Right hindlimb (tissue), 1 donor: ENCODE measurements at places on chromosomes 2 and 18.
A peak's percentile ranks its signal among the peaks of the same experiment; 100 is the strongest.

- DNase-seq = peak; percentile 82
These were observed 41.9 kb downstream of the TMEM247 start for GRCh38 chr2:46521215-46521683.

DNA sequence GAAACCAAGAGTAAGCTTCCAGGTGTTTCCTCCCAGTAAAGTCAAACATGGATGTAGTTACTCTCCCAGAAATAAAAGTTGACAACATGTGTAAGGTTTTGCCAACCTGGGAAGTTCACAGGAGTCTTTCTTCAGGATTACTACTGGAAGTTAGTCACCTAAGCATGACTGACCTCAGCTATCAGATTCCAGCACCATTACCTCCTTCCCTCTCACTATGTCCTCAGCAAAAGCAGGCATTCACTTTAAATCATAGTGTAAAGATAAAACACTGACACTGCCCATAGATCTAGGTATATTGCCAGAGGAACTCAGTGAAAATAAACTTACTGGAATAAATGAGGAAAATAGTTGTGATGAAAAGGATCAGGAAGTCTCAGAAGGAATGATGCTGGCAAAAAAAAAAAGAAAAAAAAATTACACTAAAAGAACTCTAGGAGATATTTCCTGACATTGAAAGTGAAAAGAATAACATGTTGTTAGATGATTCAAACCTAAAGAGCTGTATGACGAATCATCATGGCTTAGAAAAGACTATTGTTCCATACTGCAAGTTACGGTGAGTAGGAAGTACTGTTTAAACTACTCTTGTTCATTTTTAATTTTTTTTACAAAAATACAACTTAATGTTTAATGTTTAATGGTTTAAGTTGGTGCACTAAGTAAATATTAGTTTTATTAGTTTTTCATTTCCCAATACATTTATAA is 484.5 kb upstream of the ZNF804A start:
- DNase-seq = no peak

- DNase-seq = no peak
These were observed 68.4 kb downstream of the ACOXL start for GRCh38 chr2:110800611-110801402.

DNA sequence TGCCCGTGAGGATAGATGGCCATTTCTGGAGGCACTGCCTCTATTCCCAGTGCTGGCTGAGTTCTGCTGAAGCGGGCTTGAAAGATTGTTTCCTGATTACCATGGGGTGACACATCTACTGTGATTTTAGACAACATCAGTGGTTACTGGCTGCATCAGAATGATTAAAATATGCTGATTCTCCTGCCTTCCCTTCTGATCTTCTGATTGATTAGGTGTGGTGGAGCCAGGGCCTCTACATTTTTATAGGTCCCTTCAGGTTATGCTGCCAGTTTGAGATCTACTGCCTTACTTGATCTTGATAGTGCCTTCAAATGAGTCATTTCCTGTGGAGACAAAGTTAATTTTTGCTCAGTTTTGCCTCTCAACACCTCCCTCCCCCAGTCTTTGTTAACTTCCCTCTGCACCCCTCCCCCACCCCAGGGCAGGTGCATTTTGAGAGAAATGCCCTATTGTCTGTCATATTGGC is 31.6 kb upstream of the SNORC start:
- no peak for DNase-seq

- DNase-seq = no peak
These were observed 73.7 kb downstream of the GREB1L start for GRCh38 chr18:21315741-21316197.

- DNase-seq = no peak
These were observed 48.3 kb downstream of the SLC66A2 start for GRCh38 chr18:79903071-79903635.

DNA sequence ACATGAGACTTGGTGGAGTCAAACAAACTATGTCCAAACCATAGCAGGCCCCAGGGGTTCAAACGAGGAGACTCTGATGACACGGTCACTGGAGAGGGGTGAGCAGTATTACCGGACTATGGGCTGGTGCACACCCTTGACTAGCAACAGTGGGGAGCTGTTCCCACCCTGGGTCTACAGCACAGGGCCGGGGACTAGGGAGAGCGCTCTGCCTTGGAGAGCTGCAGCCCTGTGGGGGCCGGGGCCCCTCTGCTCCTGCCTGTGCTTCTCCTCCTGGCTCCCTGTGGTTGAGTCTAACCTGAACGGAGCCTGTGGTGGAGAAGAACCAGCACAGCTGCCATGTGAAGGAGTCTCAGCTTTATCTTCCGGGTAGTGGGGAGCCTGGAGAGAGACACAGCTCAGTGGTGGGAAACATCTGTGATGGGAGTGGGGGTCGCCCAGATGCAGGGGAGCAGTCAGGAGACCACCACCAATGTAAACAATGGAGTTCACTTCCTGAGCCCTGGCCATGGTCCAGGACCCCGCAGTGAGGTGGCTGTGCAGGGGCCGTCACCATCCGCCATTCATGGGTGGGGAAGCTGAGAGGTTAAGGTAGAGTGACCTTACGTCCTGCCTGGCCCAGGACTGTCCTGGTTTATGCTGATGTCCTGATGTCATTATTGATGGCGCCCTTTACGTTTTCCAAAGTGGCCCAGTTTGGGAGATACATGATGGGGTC is 195.7 kb upstream of the TWIST2 start:
- no peak for DNase-seq

GRCh38 chr2:222964376-222965031 is 87.5 kb upstream of the KCNE4 start:
- DNase-seq = no peak

GRCh38 chr2:91442246-91442905 is 2750.9 kb downstream of the RPIA start:
- peak; percentile 20 for DNase-seq

GRCh38 chr2:102061286-102061699 is 69.5 kb downstream of the IL1R2 start:
- no peak for DNase-seq

DNA sequence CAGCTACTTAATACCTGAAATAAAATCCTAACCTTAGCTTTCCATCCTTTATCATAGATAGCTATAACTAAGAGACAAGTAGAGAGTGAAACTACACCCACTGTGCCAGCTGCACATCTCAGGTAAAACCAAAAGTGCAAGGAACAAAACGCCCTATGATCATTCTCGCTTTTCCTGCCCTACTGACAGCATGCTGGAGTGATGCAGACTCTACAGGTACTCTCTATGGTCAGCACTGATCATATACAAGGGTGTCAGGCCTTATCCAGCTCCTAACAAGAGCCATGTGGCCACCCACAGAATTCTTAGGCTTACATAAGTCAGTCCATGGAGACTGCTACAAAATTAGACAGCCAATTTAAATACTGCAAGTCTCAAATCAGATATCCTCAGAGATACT is 45.6 kb downstream of the REV1 start:
- no peak for DNase-seq

DNA sequence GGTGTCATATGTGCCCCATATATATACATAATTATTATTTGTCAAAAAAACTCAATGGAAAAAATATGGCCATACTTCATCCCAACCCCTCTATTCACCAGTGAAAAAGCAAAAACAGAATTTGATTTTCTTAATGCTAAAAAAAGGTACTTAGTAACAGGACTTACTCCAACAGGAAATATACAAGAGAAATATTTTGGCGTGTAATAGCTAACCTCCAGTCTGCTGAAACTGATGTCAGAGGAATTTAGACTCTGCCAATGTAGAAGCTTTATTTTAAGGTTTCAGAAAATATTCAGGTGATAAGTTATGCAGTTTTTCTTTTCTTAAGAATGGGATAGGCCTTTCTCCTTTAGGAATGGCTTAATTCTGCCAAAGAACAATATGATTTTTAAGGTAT is 72.6 kb downstream of the TMEFF2 start:
- DNase-seq = no peak

GRCh38 chr2:162006337-162006736 is 67.7 kb downstream of the DPP4 start:
- DNase-seq = no peak

DNA sequence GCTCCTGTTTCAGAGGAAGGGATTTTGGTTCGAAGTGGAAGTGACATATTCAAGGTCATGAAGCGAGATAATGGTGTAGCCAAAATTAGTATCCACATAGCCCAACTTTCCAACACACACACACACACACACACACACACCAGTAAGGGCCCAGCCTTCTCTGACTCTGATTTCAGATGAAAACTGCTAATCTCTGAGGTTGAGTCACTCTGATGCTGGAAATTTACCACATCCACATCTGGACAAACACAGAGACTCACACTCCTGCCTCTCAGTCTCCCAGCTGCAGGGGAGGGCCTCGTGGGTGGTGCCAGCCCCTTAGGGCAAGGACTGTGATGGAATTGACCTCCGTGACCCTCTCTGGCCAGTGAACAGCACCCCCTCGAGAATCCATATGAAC is 29.0 kb upstream of the SLC35F6 start:
- no peak for DNase-seq

DNA sequence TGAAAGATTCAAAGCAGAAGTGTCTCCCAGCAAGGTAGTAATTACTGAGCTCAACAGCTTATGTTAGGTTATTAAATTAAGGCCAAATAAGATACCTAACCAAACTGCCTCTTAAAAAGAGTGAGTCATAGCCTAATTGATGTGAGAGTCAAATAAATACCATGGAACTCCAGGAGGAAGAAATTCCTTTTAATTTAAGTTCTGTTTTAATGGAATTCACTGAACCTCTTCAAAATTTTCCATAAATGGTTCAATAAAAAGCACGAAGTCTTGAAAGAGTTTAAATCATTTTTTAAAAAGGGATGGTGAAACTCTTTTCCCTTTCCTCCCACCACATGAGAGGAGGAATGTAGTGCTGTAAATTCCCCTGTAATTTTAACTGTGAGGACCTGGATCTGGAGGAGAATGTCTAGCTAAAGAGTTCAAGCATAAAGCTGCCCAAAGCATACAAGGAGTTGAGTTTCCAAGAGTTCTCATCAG is 180.8 kb upstream of the MMADHC start:
- no peak for DNase-seq

DNA sequence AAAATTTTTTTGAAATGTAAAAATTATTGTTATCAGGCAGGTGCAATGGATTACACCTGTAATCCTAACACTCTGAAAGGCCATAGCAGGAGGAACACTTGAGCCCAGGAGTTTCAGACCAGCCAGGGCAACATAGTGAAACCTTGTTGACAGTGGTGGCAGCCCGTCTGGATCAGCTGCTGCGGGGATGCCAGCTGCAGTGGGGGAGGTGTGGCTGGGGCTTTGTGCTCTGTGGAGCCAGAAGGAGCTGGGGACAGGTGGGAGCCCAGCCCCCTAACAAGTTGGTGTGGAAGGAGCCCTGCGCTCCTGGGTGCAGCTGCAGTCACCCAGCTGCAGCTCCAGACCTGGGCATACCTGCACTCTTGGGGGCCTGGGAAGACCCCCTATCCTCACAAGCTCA is 182.4 kb upstream of the MC4R start:
- DNase-seq = peak; percentile 61

DNA sequence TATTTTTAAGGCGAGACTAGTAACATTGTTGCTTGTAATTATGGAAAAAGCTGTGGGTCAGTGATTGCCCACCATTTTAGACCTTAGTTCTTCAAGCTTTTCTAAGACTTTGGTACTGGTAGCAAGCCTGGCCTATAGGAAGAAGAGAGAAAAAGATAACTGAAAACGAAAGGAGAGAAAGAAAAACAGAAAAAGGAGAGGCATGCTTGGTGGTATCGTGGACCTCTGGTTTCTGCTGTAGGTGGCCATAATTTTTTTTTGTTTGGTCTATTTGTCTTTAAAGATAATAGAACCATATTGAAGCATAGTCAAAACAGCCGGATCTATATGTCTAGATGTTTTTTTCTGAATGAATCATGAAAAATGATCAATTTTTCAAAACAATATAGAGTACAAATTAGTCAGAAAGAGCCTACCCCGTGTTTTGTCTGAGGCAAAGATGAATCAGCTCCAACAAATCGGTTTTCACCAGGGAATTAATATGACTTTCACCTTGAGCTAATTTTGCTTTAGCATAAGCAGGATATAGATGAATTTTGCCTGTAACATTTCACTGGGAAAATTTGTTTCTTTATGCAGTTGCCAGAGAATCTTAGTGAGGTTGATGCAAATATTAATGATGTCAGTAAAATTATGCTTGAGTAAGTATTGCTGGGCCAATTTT is 45.7 kb downstream of the CCDC85A start:
- no peak for DNase-seq

- no peak for DNase-seq
These were observed 25.7 kb downstream of the DHX57 start for GRCh38 chr2:38850045-38850444.

DNA sequence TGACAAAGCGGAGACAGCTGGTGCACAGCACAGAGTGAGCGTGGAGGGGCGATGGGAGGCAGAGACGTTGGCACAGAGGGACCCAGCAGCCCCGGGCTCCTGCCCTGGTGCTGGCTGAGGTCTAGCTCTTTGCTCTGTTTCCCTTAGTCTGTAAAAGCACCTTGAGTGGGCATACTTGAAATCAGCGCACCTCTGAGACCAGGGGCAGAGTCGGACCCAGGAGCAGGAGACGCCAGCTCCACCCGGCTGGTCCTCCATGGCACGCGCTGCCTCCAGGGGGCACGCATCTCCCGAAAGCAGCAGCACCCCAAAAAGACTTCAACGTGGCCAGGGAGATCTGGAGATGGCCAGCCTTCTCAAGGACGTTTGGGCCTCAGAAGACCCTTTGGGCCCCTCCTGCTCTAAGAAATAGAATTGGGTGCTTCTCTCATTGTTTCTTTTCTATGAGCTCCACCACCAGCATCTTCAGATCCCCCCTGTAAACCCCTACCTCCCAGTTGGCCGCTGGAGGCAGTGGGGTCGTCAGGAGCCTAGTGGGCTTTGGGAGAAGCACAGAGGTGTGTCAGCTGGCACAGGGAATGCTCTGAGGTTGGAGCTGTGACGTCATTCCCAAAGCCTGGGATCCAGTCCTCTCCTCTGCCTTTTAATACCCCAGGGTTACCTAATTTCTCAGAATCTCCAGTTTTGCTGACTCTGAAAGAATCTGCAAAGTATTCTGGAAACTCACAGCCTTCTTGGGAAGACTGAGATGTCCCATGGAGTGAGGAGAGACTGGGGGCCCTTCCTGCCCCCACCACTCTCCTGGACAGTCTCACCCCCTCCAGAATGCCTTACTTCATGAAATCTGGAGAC is 58.9 kb downstream of the CIB4 start:
- no peak for DNase-seq

GRCh38 chr2:88606371-88607030 is 20.8 kb downstream of the EIF2AK3 start:
- no peak for DNase-seq

- no peak for DNase-seq
These were observed 307.9 kb downstream of the CLIP4 start for GRCh38 chr2:29423061-29423666.

- DNase-seq = no peak
These were observed 28.2 kb upstream of the EPAS1 start for GRCh38 chr2:46269001-46269400.

GRCh38 chr2:101330253-101330933 is 21.9 kb upstream of the RNF149 start:
- DNase-seq = no peak

GRCh38 chr18:57437766-57438671 is 2.8 kb downstream of the ONECUT2 start:
- DNase-seq = peak; percentile 43

DNA sequence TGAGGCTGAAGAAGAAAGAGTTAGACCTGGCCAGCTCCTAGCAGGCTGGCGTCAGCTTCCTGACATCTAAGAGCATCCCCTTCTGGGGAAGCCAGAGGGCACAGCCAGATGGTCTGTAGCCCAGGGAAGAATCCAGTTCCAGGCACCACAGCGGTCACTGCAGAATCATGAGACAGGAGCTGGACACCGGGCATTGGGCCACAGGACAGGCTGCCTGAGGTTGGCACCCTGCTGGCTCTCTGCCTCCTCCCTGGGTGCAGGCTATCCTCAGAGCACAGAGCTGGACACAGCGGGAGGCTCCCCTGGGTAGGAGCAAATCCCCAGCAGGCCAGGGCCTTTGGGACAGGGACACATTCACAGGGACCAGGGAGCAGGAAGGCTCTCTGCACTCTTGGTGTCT is 19.8 kb upstream of the ATOH8 start:
- DNase-seq = no peak
